ENCODE measurements at places on chromosomes 1 and 21.

- DNase-seq: no peak
Observed at GRCh38 chr1:16402742-16403141, 34.5 kb downstream of the SPATA21 start.

- DNase-seq: peak; percentile 27
Observed at GRCh38 chr1:201531551-201532425, 7.1 kb upstream of the NAV1 start.

- no peak for DNase-seq
Observed at GRCh38 chr1:64363616-64364015, 106.3 kb upstream of the CACHD1 start.

GRCh38 chr1:246069581-246069980 lies 437.5 kb downstream of the SMYD3 start:
- no peak for DNase-seq

GRCh38 chr1:234975941-234976860 lies 152.4 kb downstream of the TOMM20 start:
- DNase-seq: no peak

GRCh38 chr1:230057681-230058565 lies 9.1 kb upstream of the GALNT2 start:
- DNase-seq: no peak

- DNase-seq: no peak
Observed at GRCh38 chr1:97212671-97213070, 491.1 kb downstream of the PTBP2 start.

DNA sequence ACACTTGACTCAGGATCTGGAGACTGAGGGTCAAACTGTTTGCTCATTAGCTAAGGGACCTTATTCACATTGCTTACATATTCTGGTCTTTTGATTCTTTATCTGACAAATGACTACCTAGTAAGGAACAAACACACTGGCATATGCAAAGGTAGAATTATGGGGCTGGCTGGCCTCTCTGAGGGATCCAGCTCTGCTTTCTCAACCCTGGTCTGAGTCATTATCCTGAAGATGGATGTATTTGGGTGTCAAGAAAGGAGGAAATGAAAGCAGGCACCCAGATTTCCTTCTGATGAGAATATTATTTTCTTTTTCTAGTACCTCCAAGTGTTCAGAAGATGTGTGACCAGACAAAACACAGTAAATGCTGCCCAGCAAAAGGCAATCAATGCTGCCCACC lies 6.0 kb downstream of the SMCP start:
- DNase-seq: no peak

- DNase-seq: no peak
Observed at GRCh38 chr1:207848234-207848633, 62.7 kb downstream of the CD34 start.

GRCh38 chr1:229657993-229658755 lies 32.1 kb downstream of the URB2 start:
- DNase-seq: no peak

DNA sequence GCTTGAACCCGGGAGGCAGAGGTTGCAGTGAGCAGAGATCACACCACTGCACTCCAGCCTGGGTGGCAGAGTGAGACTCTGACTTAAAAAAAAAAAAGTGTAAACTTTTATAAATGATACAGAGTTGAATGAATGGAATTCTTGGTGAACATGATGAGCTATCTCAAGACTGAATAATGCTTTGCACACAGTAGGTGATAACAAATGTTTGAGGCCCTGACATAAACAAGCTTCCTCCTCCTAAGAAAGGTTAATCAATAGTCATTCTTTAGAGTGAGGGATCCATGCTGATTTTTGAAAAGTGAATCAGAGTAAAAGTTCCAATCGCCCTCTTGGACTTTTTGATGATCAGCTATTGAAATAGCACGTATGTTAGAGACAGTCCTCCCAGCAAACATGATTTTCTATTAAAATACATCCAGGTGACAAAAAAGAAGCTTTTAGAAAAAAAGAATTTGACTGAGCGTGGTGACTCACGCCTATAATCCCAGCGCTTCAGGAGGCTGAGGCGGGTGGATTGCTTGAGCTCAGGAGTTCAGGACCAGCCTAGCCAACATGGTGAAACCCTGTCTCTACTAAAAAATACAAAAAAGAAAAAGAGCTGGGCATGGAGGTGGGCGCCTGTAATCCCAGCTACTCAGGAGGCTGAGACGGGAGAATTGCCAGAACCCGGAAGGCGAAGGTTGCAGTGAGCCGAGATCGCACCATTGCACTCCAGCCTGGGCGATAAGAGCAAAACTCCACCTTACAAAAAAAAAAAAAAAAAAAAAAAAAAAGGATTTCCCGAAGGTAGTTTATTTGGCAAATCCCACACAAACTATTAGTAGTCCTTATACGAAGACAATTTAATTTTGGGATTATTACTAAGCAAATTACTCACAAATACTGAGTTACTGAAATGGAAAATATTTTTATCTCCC lies 181.8 kb downstream of the NFIA start:
- no peak for DNase-seq

DNA sequence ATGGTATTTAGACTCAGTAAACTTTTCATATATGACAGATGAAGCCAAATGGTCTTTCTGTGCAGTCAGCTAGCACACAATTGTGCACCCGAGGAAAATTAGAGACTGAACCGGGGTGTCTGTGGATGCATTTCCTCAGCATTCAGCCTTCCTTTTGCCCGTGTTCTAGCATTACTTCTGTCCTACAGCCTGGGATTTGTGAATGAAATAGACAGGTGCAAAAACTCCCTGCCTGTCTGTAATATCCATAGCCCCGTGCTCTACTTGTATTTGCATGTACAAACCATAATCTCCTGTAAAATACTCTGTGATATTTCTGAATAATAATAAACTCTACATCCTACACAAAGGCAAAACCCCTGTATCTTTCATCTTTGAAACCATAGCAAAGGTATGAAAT lies 64.8 kb upstream of the LGALS8 start:
- no peak for DNase-seq

GRCh38 chr1:97674517-97674916 lies 246.3 kb downstream of the DPYD start:
- no peak for DNase-seq

DNA sequence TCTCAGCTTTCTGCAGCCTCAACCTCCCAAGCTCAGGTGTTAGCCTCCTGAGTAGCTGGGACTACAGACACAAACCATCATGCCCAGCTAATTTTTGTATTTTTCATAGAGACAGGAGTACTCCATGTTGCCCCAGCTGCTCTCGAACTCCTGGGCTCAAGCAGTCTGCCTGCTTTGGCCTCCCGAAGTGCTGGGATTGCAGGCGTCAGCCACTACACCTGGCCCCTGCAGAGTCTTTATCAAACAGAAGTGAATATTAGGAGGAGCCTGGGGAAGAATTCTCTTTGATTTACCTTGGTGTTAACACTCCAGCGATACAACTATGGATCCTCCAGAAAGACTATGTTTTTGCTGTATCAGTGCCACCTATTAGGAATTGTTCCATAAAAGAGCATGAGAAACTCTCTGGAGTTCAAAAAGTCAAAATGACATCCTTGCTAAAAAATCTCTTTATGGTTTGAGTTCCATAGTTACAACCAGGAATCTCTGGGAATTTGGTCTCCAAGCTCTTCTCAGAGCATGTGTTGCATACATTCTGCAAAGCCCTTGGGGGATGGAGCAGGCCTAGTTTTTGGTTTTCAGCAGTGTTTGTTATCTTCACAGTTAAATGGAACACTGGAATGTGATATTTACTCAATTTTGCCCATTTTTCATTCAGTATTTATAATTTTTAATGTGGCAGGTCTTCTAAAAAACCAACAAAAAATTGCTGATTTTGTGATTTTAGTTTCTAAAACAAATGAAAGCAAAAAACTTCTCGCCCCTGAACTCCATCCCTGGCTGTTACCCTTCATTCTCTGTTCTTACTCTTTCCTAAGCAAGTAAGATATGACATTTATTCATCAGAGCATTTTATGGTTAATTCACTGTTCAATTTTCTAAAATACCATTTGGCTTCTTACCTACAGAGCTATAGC lies 77.3 kb downstream of the OLFML2B start:
- DNase-seq: no peak

- no peak for DNase-seq
Observed at GRCh38 chr1:172699695-172700227, 40.9 kb downstream of the FASLG start.

DNA sequence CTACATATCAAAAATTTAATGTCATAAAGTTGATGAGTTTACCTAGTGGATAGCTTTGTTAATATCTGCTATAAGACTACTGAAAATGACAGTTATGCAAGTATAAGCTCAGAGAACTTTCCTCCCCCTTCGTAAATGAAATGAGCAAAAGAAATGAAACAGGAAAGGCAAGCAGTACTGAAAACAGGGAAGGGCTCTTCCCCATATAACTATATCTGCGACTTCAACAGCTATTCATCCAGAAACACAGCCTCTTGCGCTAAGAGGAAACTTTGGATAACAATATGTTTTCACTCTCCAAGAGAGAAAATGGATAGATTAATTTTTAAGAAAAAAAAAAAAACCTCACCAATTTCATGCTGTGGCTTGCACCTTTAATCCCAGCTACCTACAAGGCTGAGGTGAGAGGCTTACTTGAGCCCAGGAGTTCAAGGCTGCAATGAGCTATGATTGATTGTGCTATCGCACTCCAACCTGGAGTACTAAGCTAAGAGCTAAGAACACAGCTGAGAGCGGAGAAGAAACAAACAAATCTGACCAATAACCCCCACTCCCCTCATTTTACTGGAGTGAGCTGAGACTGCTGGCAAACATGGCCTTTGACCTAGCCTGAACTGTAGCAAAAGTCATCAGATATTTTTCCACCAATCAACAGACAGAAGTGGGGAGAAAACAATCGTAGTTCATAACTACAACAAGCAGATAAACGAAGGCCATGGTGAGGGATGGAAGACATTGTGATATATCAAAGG lies 29.0 kb downstream of the METTL18 start:
- no peak for DNase-seq

DNA sequence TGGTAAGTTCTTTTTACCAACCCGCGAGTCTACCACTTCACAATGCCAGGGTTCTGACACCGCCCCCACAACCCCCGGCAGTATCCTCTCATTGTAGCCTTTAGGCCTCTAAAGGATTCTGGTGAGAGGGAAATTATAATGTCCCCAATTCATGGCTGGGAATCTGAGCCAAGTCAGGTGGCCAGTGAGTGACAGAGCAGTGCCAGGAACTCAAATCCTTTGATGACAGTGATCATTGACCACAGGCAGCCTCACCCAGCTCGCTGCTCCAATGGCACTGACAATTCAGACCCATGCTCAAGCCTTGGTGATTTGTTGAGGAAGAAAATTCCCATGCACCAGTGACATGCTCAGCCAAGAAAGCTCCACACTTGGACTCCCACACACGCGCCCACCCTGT lies 63.4 kb upstream of the CSF1 start:
- DNase-seq: no peak

- DNase-seq: no peak
Observed at GRCh38 chr1:76268341-76268740, 193.8 kb downstream of the ST6GALNAC3 start.

DNA sequence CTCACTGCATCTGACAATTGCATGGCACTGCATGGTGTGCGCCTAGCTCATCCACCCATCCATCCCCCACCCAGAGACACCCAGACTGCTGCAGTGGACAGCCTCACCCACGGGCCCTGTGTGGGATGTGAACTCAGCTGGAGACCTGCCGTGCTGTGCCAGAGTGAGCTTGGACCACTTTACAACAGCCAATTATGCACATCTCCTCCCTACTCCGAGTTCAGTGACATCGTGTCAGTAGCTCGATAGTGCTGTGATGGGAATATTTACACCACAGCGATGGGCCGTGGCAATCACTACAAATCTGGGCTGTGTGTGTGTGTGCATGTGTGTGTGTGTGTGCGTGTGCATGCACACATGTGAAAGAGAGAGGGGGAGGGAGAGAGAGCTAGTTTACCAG lies 42.5 kb downstream of the TMEM51 start:
- no peak for DNase-seq

- DNase-seq: peak; percentile 54
Observed at GRCh38 chr1:59879574-59879973, 47.0 kb downstream of the CYP2J2 start.

GRCh38 chr1:246425139-246425794 lies 81.8 kb downstream of the SMYD3 start:
- DNase-seq: no peak

DNA sequence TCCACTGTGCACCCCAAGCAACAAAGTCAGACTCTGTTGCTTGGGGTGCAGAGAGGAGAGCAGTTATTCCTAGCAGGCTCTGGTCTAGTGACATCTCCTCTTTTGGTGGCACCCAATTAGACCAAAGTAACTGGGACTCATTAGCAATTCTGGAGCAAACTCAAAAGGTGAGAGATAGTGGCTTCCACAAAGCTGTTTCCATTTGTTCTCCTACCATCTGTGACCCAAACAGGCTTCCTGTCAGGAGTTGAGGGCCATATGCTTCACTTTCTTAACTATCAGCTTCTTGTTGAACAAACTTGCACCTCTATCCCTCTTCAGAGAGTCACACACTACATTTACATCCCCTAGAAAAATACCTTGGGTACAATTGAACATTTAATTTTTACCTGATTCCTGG lies 1.5 kb upstream of the ATXN7L2 start:
- no peak for DNase-seq
